Putamen (tissue), 1 donor: ENCODE measurements at places on chromosomes 11 and 22.

GRCh38 chr11:36426226-36426848, 83.7 kb downstream of the TRAF6 start:
- no peak for DNase-seq

- no peak for DNase-seq
Measured at GRCh38 chr22:39915295-39915726, 14.4 kb downstream of the GRAP2 start.

DNA sequence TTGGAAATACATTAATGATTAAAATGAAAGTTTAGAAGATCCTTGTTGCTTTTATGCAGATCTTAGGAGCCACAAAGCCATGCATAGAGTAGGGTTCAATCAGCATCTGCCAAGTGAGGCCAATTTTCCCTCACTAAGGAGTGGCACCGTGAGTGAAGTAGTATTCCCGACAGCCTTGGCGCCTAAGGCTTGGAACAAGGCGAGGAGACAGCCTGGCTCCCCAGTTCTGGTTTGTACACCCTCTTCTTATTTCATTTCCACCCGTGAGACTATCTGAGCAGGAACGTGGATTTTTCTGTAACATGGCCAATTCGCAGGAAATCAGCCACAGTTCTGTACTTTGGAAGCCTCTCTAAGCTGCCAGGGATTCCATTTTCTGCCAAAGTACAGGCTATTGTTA, 22.6 kb downstream of the FADS2 start:
- no peak for DNase-seq

DNA sequence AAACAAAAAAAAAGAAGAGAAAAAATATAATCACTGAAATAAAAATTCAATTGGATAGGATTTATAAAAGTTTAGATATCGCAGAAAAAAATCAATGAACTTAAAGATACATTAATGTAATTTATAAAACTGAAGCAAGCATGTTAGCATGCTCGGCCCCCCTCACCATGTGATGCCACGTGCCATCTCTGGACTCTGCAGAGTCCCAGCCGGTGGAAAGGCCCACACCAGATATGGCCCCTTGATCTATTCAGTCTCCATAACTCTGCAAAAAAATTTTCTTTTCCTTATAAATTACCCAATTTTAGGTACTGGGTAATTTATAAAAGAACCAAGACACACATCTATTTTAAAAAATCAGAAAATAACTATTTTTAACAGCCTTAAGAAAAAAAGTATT, 476.0 kb upstream of the ANO3 start:
- DNase-seq: no peak

DNA sequence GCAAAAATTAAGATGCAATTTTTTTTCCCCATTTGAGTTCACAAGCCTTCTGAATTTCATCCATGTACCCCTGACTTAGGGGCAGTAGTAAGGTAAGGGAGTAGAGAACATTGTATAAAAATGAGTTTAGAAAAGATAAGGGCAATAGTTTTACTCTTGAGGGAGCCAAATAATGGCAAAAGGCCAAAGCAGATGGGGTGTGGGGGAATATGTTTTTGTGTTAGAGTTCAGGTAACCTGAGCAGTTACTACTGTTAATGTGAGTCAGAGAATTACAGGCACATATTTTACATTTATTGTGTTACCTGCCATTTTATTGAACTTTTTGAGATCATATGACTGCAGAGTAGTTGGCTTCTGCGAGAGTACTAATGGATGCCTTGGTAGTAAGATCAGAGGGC, 3.1 kb downstream of the EED start:
- no peak for DNase-seq

DNA sequence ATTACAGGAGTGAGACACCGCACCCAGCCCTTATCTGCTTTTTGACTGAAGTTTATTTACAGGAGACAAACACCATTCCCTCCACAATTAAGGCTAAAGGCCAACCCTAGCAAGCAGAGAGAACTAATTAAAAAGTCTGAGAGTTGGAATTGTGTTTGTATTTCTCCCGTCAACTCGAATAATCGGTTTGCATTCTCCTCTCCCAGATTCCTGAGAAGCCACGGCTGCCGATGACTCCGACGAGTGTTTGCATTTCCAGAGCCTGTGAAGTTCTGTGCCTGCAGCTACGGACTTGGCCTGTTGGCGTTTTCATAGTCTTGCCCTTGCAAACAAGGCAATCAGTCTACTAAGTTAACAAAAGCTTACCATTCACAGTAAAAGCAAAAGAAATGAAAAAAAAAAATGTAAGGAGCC, 73.2 kb upstream of the NUP50 start:
- no peak for DNase-seq

DNA sequence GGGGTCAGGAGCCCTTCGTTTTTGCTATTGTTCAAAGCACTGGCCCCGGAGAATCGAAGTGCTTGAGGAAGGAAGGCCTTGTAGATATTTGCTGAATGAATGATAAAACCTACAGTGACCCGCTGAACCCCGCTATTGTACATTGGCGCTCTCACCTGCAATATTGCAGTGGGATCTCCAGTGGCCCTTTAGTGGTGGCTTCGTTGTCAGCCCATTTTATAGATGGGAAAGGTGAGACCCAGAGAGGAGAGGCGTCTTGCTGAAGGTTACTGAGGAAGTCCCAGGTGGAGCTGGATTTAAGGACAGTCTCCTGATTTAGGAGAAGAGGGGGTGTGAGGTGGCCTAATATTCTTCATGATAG, 1.2 kb downstream of the CDC42EP2 start:
- DNase-seq: no peak

- no peak for DNase-seq
Measured at GRCh38 chr11:836274-836673, 3.5 kb downstream of the CD151 start.

GRCh38 chr11:33157103-33158027, 3.9 kb downstream of the CSTF3 start:
- no peak for DNase-seq

- no peak for DNase-seq
Measured at GRCh38 chr11:19952116-19952605, 208.1 kb downstream of the DBX1 start.

- DNase-seq: no peak
Measured at GRCh38 chr22:25002241-25002985, 49.9 kb downstream of the KIAA1671 start.

GRCh38 chr11:123055191-123055901, 6.6 kb downstream of the HSPA8 start:
- no peak for DNase-seq

DNA sequence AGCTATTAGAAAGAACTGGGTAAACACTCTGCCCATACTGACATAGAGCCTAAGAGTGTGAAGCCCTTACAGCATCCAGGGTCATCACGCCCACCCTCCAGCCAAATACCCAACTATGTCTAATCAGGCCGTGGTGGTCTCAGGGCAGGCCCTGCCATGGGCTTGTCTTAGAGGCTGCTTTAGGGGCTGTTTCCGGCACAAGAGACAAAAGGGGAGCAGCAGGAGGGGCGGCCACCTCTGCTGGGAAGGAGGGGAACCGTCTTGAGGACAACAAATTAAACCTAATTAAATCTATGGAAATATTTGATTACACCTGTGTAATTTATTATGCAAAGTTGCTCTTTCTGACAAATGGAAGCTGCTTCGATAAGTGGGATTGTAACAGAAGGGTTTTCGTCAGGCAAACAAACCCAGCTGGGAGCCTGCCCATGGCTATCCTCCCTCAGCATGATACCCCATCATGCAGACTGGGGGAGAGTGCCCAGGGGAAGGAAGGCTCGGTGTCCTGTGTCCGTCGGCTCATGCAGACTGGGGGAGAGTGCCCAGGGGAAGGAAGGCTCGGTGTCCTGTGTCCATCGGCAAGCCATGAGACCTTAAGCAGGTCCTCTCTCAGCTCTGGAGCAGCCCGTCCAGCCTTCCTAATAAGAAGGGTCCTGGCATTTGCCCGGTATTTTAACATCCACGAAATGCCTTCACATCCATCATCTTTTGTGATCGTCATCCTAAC, 163.6 kb upstream of the B3GAT1 start:
- DNase-seq: no peak
